ENCODE measurements at places on chromosomes 6 and 20. TPM values are rescaled to one million over a fixed set of nuclear protein-coding genes. Genes with fewer than 3 reads are reported as not detected.

Gene HIVEP2
- 8.8 TPM for total RNA-seq

Gene CAGE1
- not detected for total RNA-seq

Gene NPBWR2
- not detected for total RNA-seq

Gene CCDC170
- not detected for total RNA-seq

- no peak for DNase-seq
These were observed 87.8 kb downstream of the L3MBTL3 start for GRCh38 chr6:130105996-130106704.

DNA sequence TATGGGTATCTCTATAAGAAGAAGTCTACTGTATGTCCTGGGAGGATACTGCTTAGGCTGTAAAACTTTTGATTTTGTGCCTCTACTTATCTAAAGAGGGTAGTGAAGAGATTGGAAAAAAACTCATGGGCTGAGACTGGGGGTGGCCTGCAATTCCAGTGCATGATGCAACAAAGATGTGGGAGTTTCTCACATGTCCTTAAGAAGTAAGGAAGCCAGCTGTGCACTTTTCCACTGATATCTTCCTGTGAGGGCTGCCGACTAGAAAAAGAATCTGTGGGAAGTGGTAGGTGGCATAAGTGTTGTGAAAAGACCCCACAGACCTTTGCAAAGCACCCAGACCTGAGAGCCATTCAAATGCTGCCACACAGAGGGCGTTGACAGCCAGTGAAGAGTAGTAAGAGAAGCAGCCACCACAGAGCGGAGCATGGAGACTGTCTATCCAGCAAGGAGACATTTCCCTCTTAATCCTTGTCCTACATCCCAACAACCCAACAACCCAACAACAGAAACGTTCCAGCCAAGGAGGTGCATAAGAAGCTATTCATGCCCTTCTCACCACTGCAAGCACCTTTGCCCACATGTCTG is 65.1 kb downstream of the PFDN4 start:
- DNase-seq = no peak

GRCh38 chr6:78605909-78606446 is 261.4 kb upstream of the IRAK1BP1 start:
- DNase-seq = peak; percentile 40

DNA sequence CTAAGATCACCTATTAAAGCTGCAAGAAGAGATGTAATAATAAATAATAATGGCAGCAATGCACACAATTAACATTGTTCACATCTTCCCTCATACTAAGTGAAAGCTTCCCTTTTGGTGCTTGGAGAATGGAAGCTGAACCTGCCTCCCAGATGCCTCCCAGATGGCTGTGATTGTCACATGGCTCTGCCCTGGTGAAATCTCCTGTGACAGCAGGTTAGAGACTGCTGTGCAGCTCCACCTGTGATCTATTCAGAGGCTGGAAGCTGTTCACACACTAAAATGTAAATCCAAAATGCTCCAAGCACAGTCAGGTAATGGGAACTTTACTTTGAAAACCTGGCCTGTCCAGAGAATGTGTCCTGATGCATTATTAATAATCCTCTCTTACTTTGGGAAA is 41.7 kb upstream of the RGS17 start:
- DNase-seq = no peak

DNA sequence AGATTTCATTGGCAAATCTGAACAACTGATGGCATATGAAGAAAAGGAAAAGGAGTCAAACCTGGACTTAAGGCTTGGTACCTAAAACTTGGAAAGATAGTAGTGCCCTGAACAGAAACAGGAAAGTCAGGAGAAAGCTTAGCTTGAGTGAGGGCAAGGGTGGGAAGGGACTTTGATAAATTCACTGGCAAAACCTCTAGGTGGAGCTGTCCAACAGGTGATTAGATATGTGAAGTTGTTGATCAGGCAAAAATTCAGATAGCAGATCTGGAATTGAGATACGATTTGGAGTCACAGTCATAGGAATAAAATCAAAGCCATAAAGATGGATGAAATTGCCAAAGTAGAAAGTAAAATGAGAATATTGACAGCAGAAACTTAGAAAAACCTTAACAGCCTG is 16.1 kb upstream of the ZNF292 start:
- DNase-seq = peak; percentile 57

DNA sequence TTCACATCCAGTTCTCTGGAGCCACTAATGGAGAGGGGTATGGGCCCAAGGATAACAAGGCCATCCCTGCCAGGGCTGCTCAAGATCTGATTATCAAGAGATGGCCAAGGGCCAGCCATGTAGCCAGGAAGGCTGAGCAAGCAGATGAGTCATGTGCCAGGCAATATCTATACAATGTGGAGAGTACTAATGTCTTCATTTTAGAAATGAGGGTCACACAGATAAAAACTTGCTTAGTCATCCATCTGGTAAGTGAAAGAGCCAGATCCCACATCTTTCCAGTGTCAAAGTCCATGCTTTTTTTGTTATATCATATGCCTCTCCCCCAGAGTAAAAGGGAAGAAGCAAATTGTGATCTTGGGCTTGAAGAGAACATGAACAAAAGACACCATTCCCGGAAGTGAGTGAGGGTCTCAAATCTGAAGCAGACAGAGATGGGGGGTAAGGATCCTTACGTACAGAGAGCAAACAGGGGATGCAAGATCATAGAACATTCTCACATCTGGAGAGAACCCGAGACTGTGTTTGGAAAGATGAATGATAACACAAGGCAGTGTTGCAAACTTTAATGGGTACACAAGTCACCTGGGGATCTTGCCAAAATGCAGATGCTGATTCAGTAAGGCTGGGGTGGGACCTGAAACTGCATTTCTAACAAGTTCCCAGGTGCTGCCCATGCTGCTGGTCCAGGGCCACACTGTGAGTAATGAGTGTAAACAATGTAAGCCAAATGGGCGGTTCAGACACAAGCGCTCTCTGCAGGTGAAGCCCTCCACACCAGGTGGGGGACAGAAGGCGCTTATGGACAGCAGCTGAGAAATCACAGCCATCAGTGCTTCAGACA is 20.0 kb upstream of the GSTA3 start:
- peak; percentile 96 for DNase-seq

GRCh38 chr6:63584566-63584965 is 12.3 kb downstream of the LOC128125822 start:
- no peak for DNase-seq

- DNase-seq = no peak
These were observed 97.4 kb upstream of the IFNGR1 start for GRCh38 chr6:137316626-137317025.

- DNase-seq = peak; percentile 31
These were observed 35.9 kb downstream of the OPN5 start for GRCh38 chr6:47817749-47818148.

DNA sequence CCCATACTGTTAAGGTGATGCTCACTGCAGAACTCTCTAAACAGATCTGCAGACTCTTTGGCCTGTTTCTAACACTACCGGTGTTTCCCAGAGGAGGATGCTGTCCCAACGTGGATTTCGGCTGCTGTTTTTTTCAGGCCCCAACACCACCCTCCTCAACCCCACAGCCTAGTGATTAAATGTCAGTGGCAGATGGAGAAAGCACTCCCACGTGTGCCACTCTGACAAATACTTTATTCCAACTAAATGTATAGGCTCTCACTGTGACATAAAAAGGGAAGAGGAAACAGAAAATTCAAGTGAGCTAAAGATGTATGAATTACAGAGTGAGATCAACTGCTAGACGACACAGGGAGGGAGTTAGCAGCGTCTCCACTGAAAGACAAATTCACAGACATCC is 3.6 kb downstream of the TBC1D20 start:
- no peak for DNase-seq

- DNase-seq = no peak
These were observed 75.4 kb downstream of the TMEM244 start for GRCh38 chr6:129785756-129786135.

DNA sequence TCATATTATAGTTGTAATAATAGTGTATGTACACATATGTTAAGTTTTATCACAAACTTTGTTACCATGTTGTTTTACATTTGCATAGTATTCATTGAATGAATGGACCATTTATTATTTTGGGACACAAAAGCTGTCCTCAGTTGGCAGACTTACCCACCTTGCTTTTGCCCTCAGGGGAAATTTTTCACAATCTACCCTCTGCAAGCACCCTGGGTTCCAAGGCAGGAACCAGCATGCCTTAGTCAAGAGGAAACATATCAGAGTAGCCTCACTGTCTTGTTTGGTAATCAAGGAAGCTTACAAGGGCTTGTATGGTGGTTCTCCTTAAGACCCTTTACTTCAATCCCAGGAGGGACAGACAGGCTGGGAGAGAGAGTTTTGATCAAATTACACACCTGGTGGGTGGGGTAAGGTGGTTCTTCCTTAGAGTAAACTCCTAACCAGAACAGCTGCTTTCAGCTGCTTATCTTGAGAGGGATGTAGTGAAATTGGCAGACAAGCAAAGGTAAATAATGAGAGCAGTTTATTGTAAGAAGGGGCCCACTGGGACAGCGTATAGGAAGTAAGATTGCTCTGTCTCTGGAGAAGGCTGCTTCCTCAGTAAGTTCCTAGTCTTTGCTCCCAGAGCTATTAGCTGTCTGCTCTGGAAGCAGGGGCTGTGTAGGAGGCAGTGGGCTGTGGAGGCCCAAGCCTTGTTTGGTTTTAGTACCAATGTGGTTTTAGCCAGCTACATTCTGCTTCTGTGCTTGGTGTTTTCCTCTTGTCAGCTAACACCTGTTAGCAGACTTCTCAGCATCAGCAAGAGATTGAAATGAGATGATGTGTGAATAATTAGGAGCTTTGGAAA is 31.1 kb downstream of the BRPF3 start:
- DNase-seq = no peak

DNA sequence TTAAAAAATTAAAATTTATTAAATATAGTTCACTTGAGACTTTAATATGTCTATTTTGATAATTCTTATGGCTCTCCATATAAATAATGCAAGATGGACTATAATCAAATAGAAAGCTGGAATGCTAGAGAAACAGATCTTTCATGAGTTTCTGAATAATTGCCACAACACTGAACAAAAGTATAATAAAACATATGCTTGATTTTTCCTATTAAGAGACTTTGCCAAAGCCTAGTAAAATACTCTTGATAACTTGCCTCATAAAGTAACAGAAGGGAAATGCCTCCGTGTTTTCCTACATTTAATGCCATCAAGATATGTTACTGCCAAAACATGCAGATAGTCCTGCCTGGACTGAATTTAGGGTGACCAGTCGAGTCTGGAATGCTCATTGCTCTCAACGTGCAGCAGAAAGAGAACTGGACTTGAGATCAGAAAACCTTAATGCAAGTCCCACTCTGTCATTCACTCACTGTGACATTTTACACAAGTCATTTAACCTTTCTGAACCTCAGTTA is 153.2 kb downstream of the AIG1 start:
- no peak for DNase-seq

DNA sequence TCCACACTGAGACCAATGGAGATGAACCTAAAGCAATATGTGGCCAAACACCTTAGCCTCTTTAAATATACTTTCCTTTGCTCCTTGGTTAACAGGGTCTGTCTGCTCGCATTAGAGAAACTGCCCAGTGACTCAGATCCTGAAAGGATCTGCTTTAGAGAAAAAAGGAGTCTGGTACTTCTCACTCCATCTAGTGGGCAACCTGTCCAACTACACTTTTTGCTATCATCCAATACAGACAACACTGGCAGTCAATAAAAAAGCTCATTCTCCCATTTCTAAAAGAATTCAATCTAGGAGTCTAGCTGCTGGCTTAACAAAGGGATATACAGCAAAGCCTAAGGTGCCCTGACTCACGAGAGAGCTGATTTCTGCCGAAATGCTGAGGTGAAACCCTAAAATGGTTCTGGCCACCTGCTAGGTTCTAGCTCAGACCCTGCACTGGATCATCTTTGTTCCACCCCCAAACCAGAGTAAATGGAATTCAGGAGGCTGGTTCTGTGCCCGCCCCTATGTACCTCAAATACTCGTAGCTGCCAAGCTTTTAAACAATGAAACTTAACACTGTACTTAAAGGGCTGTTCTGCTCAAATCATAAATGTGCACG is 11.5 kb downstream of the GNL1 start:
- peak; percentile 72 for DNase-seq

DNA sequence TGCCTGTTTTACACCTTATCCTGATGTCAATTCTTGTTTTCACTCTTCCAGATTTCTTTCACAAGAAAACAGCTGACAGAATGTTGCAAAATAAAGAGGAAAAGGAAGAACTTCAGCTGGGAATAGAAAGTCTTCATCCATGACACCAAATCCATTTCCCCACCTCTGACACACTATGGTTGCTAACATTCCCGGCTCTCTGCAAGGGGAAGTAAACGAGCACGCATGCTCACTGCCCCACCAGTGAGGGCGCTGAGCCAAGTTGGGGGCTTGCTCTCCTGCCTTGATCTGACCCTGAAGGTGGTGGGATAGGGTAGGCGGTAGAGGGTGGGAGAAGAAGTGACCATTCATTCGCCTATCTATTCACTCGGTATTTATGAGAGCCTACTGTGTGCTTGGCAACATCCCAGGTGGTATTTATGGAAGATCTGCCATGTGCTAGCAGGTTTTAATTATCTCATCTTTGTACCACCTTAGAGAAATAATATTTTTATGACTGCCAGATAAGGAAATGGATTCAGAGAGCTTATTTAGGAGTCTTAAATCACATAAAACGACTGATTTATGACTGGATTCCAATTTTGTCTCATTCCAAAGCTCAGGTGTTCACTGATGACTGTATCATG is 206.2 kb downstream of the FOXC1 start:
- no peak for DNase-seq

DNA sequence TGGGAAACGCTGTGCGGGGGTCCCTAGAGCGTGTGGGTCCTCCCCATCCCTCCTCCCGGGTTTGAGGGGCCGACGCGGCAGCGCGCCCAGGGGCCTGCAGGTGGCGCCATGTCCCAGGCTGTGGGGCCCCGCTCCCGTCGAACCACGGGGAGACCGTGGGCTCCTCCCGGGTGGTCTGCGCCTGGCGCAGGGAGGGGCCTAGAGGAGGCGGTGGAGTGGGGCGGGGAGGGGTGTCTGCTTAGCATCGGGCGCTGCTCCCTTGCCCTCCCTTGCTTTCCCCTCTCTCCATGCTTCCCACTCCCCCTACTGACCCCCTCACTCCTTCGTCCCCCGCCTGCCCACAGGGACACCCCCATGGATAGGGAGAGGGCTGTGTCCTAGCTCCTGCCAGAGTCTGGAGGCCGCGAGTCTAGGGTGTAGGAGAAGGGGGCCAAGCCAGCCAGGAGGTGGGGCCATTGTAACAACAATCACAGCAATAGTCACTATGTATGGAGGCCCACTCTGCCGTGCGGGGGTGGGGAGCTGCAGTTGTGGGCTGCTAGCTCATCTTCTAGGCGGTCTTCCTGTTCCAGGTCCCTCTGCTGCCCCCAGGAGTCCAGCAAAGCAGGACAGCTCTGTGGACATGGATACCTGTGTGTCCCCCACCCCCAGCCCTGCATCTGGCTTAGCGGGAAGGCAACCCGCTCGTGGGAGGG is 51.7 kb downstream of the CHMP4B start:
- peak; percentile 70 for DNase-seq

GRCh38 chr6:11835065-11835464 is 56.5 kb upstream of the ADTRP start:
- DNase-seq = no peak

DNA sequence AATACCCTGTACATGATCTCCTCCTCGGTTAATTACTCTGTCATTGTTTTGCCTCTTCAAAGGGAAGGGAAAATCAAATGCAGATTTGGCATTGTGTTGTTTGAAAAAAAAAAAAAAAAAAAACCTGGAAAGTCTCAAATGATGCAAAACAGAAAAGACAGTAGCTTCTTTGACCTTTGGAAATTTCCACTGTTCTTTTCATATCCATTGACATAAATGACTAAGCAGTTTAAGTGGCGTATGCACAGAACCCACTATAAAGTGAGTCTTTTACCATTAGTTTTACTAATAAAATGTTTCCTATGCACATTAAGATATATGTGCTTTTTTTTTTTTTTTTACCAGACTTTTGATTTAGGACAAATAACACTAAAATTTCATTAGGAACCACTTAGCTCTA is 704.3 kb downstream of the TFAP2A start:
- DNase-seq = no peak

- DNase-seq = peak; percentile 40
These were observed 6.6 kb downstream of the CITED2 start for GRCh38 chr6:139367810-139368351.
